ENCODE measurements at places on chromosomes 13 and 19. TPM values are rescaled to one million over a fixed set of nuclear protein-coding genes. Genes with fewer than 3 reads are reported as not detected.

CCDC8 gene
- 0.40 TPM for total RNA-seq

KLK13 gene
- total RNA-seq, result 0.98 TPM

MATK gene
- 2.4 TPM for total RNA-seq

PALM gene
- 11.9 TPM for total RNA-seq

ATP1A3 gene
- total RNA-seq, result 1.2 TPM

RASAL3 gene
- total RNA-seq, result 4.4 TPM

SCEL gene
- total RNA-seq, result 1.9 TPM

DNA sequence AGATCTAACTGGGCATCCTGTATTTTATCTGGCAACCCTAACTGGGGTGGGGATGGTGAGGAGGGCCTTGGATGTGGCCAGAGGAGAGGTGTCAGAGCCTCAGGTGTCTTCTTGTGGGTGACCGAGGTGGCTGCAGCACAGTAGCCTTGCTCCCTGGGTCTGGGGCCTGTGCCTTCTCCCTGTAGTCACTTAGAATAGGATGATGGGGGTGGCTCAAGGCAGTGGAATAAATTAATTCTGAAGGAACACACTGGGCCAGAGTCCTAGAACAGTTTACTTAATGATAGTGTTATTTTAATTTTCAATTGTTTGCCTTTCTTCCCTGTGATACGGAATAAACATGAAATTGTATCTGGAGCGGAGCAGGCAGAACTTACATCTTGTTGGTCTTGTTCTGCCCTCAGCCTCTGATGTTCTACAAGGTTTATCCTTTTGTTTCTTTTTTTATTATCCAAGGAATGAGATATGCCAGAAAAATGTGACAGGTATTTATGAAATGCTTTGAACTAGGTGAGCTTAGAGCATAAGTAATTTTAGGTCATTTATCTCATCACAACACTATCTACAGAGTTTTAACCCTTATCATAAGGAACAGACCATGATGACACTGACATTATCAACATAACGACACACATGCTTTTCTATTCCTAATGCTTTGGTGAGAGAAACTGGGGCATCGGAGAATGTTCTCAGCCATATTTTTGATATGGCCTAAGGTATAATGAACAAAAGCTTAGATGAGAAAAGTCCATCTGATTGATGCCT is 51.4 kb downstream of the LRCH1 start:
- no peak for DNase-seq

DNA sequence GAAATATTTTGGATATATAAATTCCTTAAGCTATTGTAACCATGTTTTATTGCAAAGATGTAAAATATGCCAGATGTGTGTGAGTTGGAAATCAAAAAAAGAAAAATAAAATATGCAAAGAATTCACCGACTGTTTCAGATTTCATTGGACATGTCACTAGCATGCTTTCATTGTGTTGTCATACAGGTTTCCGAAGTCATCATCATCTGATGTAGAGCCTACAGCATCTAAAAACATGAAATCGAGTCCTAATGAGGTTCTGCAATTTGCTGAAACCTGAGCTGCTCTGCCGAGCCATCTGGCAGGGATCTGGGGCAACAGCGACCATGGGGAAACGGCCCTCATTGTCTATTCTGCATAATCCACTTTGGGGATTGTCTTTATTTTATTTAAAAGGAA is 196.1 kb upstream of the MAB21L1 start:
- no peak for DNase-seq

DNA sequence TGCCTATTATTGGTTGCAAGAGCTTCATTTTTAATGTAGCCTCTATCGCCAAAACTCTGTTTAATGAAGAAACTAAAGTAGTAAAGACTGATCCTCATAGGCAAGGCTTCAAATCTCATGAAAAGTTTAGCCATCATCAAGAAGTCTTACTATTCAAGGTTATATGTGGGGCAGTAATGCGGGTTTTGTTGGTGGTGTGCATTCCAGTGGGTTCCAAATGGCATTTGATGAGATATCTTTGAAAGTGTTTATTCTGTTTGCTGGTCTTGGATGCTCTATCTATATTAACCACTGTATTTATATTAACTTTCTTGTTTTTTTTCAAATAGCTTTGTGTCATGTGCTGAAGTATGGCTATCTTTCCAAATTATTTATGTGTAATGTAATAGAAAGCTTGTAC is 72.2 kb downstream of the SERTM1 start:
- no peak for DNase-seq

DNA sequence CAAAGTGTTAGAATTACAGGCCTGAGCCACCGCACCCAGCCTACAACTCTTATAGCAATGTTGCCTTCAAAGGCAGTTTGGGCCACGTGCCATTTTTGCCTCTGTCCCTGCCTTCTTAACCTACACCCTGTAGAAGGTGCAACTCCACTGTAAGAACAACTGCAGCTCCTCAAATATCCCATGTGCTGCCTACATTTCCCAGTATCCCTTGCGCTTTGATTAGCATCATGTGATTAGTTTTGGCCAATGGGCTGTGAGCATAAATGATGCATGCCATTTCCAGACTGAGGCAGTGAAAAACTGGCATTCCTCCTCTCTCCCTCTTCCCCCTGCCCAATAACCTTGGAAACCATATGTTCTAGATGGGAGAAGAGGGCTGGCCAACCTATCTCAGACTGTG is 75.2 kb upstream of the MRI1 start:
- DNase-seq, result no peak

GRCh38 chr19:17483605-17484002 is 13.3 kb downstream of the SLC27A1 start:
- no peak for DNase-seq

Data from left colon (tissue), 2 donors.